ENCODE measurements at places on chromosomes 13 and 19.

DNA sequence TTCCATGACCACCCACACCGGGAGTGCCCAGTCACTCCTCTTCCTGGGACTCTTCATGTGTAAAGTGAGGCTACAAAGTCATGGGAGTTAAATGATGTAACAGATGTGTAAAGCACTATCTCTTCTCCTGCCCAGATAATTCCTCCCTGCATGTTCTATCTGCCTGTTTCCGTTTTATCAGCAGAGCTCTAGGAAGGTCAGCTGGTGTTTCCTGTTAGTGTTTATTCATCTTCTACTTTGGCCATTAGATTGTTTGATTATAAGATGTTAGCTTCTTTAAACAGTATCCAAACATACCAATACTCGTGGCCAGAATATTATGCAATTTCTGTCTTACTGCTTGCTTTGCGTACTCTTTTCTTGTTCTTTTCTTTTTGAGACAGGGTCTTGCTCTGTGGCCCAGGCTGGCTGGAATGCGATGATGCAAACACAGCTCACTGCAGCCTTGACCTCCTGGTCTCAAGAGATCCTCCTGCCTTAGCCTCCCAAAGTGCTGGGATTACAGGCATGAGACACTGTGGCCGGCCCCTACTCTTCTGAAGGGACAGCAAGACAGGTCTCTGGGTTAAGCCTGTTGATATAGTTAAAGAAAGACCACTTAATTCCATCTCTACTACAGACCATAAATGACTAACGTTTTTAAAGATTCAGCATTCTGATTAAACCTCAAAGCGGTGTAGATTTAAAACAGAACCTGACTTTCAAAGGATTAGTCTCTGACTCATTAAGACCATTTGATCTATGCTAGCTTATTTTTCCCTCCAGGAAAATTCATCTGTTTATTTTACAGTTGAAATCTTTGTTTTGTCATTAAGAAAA, 97.4 kb upstream of the AKAP11 start:
- DNase-seq = no peak

GRCh38 chr19:18007917-18008673, at the start of gene ARRDC2:
ARRDC2 (plus strand) TSS chr19:18008170; CDS start chr19:18008311, 141 bp downstream.
- peak; percentile 76 for DNase-seq

GRCh38 chr19:40139533-40140287, 49.0 kb upstream of the ZNF780A start:
- peak; percentile 45 for DNase-seq

GRCh38 chr19:29544656-29545360, 19.0 kb downstream of the VSTM2B start:
- DNase-seq = no peak

GRCh38 chr13:26480246-26480855, 77.1 kb upstream of the WASF3 start:
- DNase-seq = no peak

DNA sequence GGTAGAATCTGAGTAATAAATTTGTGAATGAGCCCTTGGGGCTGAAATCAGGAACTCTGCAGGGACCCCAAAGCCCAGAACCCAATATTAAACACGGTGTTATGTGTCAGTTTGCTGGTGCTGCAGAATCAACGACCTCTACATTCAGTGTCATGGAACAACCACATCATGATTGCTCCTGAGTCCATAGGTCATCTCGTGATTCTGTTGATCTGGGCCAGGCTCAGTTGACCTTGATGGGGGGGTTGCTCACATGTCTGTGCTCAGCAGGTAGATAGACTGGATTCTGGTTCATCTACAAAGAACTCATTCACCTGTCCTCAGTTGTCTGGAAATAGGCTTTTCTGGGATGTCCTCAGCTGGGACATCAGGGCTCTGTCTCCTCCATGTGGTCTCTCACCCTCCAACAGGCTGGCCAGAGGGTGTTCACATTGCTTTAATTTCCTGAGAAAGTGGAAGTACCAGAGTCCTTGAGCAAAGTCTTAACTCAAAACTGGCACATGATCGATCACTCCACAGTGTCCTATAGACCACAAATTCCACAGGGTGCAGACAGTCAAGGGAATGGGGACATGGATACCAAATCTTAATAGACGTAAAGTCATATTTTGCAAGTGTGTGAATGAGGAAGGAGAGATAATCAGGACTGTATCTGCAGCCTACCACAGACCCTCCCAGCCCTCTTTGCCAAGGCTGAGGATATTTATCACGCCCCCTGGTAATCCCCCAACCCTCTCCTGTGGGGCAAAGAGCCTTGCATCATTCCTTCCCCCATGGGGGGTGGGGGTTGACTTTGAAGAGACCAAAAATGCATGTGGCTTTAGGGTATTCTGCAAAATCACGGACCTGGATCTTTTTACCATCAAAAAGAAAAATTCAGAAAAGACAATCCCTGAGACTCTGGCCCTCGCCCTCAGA, 39.3 kb upstream of the IGFL1 start:
- DNase-seq = no peak

GRCh38 chr19:2048104-2048958, 2.7 kb downstream of the MKNK2 start:
- no peak for DNase-seq

DNA sequence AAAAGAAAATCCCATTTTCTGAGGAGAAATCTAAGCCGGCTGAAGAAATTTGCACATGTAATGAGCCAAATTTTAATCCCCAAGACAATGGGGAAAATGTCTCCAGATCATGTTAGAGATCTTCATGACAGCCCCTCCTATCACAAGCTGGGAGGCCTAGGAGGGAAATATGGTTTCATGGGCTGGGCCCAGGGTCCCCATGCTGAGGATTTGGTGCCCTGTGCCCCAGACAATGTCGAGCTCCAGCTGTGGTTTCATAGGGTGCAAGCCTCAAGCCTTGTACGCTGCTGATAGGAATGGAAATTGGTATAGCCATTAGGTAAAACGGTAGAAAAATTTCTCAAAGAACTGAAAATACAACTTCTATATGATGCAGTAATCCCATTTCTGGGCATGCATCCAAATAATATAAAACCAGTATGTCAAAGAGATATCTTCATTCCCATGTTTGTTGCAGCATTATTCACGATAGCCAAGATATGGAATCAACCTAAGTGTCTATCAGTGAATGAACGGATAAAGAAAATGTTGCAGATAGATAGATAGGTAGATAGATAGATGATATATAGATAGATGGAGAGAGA, 19.3 kb upstream of the FREM2 start:
- no peak for DNase-seq

GRCh38 chr13:112772929-112773328, 83.1 kb downstream of the ATP11A start:
- no peak for DNase-seq

Measured in kidney glomerular epithelial cell (primary cell).